Kidney (tissue), 22 donors: ENCODE measurements at places on chromosomes 2 and 18.
A peak's percentile ranks its signal among the peaks of the same experiment; 100 is the strongest.

DNA sequence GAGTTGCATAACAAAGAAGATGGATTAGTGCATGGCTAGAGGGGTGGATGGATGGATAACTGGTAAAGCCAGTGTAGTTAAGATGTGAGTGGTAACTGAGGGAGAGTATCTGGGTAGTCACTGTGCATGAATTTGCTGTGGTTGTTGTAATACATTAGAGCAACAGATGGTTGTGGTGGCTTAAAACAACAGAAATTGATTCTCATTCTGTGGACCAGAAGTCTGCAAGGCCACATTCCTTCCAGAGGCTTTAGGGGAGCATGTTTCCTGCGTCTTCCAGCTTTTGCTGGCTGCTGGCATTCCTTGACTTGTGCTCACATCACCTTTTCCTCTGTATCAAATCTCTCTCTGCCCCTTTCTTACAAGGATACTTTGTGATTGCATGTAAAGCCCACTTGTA, 155.4 kb downstream of the ASB1 start:
- DNase-seq, result no peak

DNA sequence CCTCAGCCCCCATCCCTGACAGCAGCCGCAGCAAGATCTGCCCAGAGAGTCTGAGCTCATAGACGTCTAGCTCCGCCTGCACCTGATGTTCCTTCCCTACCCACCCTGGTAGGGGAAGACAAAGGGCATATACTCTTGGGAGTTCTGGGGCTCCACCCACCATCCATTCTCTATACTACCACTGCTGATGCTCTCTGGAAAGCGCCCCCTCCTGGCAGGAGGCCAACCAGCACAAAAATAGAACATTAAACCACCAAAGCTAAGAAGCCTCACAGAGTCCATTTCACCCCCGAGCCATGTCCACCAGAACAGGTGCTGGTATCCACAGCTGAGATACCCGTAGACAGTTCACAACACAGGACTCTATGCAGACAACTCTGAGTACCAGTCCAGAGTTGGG, 662.6 kb upstream of the FAM98A start:
- no peak for DNase-seq

- no peak for DNase-seq
Measured at GRCh38 chr2:217834744-217835513, 167.9 kb downstream of the TNS1 start.

DNA sequence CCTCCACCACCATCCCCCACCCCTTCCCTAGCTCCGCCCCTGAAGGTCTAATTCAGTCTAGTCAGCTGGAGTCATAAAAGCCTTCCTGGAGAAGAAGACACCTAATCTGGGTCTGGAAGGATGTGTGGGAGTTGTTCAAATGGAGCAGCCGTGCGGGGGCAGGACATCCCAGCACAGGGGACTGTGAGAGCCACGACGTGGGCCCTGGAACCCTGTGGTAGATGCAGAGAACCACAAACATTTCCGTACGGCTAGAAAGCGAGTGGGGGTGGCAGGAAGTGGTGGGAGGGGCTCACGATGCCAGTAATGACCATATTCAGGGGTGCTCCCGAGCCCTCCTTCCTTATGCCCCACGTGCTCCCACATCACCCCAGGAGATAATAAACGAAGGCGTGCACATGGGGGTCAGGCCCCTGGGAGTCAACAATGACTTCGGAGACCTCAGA, 20.9 kb upstream of the COL6A3 start:
- no peak for DNase-seq

DNA sequence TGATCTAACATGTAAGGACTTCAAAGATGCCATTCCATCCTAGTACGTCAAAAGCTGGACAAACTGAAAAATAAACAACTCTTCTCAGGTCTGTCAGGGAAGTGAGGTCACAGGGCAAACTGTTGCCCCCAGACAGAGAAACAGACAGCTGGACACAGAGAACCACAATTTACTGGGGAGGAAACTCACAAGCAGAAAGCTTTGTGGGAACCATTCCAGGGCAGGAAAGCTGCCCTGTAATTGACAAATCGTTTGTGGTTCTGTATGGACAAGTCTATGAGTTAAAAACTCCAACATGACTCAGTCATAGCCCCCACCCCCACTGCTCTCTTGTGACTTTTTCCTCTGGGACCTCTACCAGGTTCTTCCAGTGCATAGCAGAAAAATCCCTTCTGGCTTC, 28.4 kb downstream of the MCEE start:
- DNase-seq, result no peak

GRCh38 chr2:120874888-120875275, 139.2 kb downstream of the GLI2 start:
- no peak for DNase-seq

GRCh38 chr2:241565411-241565810, 6.9 kb downstream of the BOK start:
- DNase-seq, result no peak

GRCh38 chr2:182324665-182325064, 102.2 kb downstream of the PDE1A start:
- DNase-seq, result peak; percentile 73

- no peak for DNase-seq
Measured at GRCh38 chr2:157747695-157748370, 119.2 kb upstream of the ACVR1C start.

DNA sequence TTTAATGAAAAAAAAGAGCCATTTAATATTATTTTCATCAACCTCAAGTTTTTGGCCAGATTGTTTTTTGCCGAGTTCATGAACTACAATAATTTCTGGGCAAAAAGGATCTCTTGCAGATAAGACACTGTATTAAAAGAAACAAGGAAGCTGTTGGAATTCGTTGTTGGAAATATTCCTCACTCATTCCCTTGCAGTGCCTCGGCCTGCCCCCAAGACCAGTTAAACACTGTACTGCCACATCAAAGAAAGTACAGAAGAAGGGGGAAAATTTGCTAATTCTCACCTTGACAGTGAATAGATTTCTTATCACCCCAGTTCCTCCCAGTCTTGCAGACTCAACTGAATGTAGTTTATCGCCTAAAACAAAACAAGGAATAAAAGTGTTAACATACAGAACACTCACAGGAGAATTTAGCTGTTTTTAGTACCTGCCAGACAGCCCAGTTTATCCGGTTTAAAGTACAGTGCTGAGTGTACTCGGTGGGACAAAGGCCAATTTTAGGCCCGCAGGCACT, 1.2 kb downstream of the IDH1 start:
- DNase-seq, result no peak

DNA sequence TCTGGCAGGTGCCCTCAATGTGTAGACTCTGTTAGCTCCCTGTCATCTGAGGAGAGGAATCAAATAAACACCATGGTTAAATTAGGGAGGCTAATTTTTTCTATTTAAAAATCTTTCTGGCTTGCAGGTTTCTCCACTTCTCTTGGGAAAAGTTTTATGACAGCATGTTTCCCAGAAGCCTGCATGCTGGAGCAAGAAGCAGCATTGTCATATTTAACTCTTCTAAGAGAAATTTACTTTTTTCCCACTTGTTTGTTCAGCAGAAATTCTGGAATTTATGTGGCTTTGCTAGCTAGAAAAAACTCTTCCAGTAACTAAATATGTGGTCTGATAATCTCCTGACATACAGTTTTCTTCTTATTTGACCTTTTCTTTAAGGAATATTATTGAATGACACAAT, 230.5 kb downstream of the PARD3B start:
- DNase-seq, result no peak

GRCh38 chr2:202608142-202608852, 26.5 kb upstream of the FAM117B start:
- DNase-seq, result no peak

GRCh38 chr2:39583781-39584180, 81.9 kb upstream of the TMEM178A start:
- DNase-seq, result peak; percentile 64

DNA sequence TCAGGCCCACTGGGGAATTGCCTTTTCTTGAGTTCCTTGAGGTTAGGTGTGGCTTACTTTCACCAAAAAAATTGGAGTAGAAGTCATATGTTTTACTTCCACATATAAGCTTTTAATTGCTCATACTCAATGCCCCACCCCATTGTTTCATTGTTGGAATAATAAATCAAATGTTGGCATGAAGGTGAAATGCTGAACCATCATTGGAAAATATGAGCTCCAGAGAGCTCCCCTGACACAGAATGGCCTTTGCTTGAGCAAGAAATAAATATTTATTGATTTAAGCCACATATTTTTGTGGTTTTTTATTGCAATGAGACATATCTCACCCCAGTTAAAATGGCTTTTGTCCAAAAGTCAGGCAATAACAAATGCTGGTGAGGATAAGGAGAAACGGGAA, 167.3 kb upstream of the SRD5A2 start:
- no peak for DNase-seq

- DNase-seq, result no peak
Measured at GRCh38 chr2:188725746-188726360, 248.3 kb upstream of the COL3A1 start.

GRCh38 chr2:226877491-226877890, 41.6 kb downstream of the RHBDD1 start:
- DNase-seq, result no peak

- DNase-seq, result peak; percentile 34
Measured at GRCh38 chr2:6562771-6563170, 302.9 kb downstream of the CMPK2 start.

DNA sequence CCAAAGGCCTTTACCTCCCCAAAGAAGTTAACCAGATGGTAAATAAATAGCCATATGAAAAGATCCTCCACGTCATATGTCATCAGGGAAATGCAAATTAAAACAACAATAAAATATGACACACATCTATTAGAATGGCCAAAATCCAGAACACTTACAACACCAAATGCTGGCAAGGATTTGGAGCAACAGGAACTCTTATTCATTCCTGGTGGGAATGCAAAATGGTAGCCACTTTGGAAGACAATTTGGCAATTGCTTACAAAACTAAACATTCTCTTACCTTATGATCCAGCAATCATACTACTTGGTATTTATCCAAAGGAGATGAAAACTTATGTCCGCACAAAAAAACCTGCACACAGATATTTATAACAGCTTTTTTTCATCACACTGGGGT, 1.3 kb upstream of the TANK start:
- DNase-seq, result no peak

GRCh38 chr18:43681661-43682060, 404.4 kb upstream of the SYT4 start:
- DNase-seq, result no peak

- DNase-seq, result no peak
Measured at GRCh38 chr2:239330836-239331235, 70.0 kb downstream of the HDAC4 start.

DNA sequence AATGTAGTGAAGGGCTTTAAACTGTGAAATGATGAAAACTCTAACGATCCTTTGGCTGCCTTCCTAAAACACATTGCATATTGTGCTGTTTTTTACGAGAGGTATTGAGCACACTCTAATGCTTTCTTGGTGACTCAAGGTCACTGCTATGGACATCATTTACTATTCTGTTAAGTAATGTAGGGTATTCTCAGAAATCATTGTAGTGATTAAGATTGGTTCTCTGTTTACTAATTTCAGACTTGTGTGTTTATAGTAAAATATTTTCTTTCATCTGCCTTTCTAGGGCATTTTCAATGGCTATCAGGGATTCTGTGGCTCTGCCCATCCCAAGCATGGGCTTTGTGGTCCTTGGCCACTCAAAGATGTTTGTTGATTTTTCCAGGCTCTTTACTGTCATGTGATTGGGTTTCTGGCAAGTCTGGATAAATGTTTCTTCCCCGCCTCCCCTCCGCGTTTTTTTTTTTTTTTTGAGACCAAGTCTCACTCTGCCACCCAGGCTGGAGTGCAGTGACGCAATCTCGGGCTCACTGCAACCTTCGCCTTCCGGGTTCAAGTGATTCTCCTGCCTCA, 29.3 kb downstream of the UBE2F start:
- DNase-seq, result no peak

DNA sequence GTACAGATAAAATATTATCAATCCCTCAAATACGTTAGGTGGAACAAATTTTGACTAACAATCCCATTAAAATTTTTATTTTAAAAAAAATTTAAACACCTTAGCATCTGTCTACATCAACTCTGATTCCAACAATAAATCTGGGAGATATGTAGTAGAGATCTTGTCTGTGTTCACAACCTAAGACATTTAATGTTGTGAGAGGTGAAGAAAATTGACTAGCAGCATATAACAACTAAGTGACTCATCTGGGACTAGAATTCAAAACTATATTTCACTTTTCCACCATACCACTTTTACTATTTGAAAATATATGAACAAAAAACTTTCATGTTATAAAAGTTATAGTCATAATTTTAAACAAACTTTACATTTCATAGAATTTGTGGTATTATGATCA, 97.9 kb downstream of the ATAD2B start:
- DNase-seq, result no peak

DNA sequence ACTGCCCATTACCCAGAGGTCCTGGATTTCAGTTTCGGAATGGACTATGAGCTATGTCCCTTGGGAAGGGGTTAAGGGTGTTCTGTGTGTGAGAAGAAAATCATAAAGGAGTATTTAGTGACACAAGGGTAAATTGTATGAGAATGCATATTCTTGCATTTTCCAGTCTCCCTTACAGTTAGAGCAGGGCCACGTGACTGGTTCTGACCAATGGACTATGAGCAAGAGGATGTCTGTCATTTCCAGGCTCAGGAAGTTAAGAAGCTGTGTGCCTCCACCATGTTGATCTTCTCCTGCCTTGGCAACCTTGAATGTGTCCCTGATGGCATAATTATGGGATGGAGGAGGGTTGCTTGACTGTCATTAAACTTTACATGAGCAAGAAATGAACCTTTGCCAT, 94.9 kb downstream of the DHRS9 start:
- DNase-seq, result no peak

- peak; percentile 94 for DNase-seq
Measured at GRCh38 chr2:113225263-113226259, 51.8 kb downstream of the PSD4 start.

- DNase-seq, result no peak
Measured at GRCh38 chr2:211351987-211352386, 795.6 kb downstream of the CPS1 start.

DNA sequence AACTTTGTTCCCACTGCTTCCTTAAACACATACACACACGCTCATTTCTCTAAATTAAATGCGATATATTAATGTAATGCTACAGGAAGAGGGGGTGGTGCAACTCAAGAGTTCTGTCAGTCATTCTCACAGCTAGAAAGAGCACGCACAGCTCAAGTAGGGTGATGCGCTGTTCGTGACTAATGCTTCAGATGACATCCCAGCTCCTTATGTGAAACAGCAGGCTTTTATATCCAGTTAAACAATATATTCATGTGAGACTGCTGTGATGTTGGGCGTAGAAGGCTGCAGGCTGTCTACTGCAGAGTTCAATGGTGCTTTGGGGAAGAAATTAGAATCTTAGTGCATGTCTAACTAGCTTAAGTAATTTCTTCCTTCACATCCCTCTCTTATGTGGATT, 912.6 kb upstream of the FSHR start:
- DNase-seq, result no peak

GRCh38 chr18:25112821-25113434, 239.0 kb downstream of the ZNF521 start:
- DNase-seq, result no peak

GRCh38 chr2:19861813-19862212, 40.0 kb downstream of the TTC32 start:
- no peak for DNase-seq

- DNase-seq, result no peak
Measured at GRCh38 chr2:178043266-178043665, 29.3 kb downstream of the PDE11A start.

GRCh38 chr2:149832324-149832723, 244.7 kb upstream of the MMADHC start:
- DNase-seq, result no peak

GRCh38 chr2:2834516-2835254, 503.6 kb upstream of the MYT1L start:
- DNase-seq, result no peak
